ENCODE measurements at places on chromosomes 6 and 20.

- DNase-seq = no peak
These were observed 129.5 kb upstream of the CNR1 start for GRCh38 chr6:88295663-88296062.

DNA sequence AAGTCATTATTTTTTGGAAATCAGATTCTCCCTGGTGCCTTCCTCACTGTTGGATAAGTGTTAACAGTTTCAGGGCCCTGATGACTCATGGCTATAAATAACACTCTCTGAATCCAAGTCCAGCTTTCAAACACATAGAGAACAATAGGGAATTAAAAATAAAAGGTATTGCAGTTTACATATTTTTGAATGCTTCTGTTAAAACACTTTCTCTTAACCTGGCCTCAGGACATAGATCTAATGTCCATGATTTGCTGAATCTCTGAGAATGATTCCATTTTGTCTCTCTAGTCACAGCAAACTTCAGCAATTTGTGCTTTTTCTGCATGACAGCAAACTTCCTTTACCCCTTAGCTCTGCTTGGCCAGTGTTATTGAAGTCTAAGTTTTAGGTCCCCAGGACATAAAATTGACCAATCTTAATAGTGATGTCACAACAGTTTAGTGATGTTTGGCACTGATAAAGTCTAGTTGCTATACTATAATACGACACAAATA lies 1192.4 kb upstream of the CITED2 start:
- DNase-seq = no peak

DNA sequence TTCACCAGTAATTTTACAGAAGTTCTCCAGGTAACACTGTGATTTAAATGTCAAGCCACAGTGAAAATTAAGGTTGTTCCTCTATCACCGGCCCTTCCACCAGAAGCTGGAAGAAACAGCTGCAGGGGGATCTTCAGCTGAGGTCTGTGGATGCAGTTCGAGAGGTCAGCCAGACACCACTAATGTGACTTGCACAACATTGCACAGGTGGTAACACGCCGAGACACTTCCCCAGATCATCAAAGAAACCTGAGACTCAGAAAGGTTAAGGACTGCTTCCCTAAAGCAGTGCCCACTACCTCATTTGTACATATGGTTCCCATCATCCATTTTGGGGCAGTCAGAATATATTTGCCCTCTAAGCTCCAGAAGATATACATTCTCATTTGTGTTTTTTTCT lies 8.1 kb upstream of the SERPINB9 start:
- no peak for DNase-seq

GRCh38 chr6:34142061-34142998 lies 3.6 kb downstream of the GRM4 start:
- DNase-seq = no peak

GRCh38 chr20:41657655-41658054 lies 39.5 kb upstream of the CHD6 start:
- no peak for DNase-seq

DNA sequence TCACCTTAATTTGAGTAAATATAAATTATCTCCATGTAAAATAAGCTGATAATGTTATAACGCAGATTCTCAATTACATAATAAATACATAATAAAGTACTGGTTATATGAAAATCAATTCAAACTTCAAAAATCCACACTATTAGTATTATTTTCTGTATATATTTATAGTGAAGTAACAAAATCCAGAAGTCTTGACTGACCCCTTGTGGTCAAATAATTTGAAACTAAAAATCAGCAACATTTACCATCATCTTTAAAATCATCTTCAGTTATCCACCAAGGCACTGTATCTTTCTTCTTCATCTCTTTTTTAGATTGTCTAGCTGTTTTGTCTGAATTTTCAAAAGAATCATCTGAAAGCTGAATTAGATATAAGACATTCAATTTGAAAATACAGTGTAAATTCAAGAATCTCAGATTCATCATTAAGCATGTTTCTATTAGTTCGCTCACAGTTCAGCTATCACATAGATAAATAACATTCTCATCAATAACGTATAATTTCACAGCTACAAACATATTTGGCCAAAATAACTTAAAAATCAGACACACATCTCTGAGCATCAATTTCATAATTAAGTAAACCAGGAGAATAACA lies 6.5 kb downstream of the CEP162 start:
- no peak for DNase-seq

GRCh38 chr20:20448881-20449280 lies 81.0 kb downstream of the INSM1 start:
- peak; percentile 48 for DNase-seq

- DNase-seq = no peak
These were observed 48.1 kb upstream of the MC3R start for GRCh38 chr20:56200456-56200855.

DNA sequence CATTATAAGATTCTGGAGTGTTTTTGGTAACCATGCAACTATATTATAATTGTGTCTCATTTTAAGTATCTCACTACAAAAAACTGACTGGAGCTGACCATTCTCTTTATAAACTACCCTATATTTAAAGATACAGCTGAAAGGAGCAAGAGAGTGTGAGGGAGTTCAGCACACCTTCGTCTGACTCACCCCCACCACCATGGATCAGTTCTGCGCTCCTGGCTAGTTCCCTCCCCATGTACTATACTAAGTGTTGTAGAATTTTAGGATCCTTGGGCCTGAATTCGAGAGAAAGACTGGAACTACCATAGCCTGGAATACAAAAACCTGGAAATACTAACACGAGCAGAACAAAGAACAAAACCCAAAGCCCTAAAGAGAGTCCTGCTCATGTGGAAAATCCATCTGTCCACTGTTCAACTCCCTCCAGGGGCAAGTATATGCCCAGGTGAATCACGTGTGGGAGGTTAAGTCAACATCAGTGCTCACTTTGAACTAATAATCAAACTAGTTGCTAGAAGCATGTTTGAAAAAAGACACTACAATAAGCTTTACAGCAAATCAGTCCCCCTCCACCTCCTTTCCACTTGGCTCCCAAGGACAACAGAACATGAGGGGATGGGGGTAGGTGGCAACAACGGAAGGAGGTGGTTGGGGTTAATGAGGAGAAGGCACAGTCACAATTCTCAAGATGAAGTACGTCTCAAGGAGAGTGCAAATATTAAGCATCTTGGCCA lies 46.8 kb downstream of the ELOVL5 start:
- DNase-seq = peak; percentile 56

DNA sequence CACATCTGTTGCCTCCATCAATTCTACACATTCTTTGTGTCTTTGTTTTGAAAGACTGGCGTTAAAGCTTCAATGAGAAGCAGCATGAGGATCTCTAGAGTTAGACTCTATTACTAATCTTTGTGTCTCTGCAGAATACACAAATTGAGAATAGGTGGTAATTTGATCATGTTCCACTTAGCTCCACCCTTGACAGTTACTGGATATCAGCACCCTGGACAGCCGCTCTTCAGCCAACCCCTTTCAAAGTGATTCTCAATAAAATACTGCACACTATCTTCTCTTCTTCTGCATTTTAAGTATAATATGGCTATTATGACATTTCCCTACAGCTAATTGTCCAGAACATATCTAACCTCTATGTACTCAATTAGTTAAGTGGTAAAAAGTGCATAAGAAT lies 54.3 kb upstream of the CNR1 start:
- DNase-seq = no peak

GRCh38 chr20:50491168-50491567 lies 19.0 kb upstream of the PTPN1 start:
- no peak for DNase-seq

DNA sequence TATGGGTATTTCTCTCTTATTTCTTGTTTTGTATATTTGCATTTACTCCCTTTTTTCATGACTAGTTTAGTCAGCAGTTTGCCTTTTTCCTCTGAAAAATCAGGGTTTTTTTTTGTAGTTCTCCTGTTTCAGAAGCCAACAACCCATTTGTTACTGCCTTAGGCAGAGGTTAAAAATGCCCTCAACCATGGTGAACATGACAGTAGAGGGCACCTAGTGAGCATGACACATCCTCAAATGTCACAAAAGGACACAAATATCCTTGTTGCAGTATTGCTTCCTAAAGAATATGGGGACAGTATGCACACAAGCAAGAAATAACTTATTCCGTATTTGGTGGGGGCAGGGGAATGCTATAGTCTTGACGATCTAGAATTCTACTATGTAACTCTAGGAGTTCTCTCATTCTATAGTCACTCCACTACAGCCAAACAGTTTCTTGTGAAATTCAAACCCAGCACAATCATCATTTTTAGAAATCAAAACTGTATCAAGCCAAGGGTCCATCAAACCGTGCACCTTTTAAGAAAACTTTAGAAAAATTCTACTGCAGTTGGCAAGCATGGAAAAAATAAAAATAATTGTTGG lies 47.0 kb downstream of the GOPC start:
- DNase-seq = no peak

- no peak for DNase-seq
These were observed 200.1 kb upstream of the HEY2 start for GRCh38 chr6:125549202-125549884.

- DNase-seq = no peak
These were observed 29.7 kb upstream of the INSM1 start for GRCh38 chr20:20338133-20338730.

- peak; percentile 63 for DNase-seq
These were observed 75.4 kb downstream of the FILIP1 start for GRCh38 chr6:75418233-75418632.

DNA sequence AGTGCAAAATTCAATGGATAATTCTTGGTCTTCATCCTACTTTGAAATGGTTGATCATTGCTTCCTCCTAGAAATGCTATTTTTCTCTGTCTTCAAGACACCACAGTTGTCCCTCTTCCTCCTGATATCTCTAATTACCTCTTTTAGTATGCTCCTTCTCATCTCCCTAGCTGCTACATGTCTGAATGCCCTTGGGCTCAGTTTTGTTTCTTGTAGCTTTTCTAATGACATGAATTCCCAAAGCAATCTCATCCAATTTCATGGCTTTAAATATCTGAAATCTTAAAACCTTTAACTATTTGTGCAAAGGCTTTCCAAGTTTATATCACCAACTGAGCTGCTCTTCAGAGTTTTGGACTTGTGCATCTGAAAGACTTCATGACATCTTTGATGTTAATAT lies 120.2 kb upstream of the RGS17 start:
- DNase-seq = no peak

DNA sequence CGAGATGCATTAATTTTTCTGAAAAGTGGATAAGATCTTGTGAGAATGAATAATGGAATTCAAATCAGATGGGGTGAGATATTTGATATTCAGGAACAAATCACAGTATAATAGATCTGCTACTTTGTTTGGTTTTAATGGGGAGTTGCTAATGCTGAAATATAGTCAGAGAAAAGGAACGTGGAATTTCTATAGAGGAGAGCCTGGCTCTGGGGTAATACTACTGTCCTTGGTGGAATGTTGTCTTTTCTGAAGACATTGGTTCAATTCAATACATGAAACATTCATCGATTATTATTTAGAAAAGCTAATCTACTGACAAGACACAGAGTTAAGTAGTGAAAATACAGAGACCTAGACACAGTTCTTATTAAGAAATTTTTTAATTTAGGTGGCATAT lies 108.6 kb downstream of the ESR1 start:
- no peak for DNase-seq

GRCh38 chr6:33207552-33208090 lies 679 bp upstream of the RING1 start:
- DNase-seq = no peak

DNA sequence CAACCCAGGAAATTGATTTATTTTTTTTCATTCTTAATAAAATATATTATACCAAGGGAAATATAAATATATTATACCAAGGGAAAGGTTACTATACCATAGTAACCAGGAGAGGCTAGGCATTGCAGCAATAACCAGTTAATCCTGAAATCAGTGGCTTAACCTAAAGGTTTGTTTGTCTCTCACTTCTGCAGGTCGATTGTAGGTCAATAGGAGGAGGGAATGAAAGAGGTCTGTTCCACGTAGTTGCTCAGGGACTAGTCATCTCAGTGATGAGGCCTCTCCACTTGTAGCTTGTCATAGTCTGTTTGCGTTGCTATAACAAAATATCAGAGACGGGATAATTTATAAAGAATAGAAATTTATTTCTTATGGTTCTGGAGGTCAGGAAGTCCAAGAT lies 168.0 kb downstream of the GJA1 start:
- DNase-seq = no peak

- DNase-seq = no peak
These were observed 22.3 kb downstream of the PPP1R16B start for GRCh38 chr20:38827770-38828281.

GRCh38 chr6:107330168-107330567 lies 129.2 kb downstream of the PDSS2 start:
- DNase-seq = no peak

GRCh38 chr20:46416421-46416820 lies 10.0 kb upstream of the ELMO2 start:
- DNase-seq = no peak

DNA sequence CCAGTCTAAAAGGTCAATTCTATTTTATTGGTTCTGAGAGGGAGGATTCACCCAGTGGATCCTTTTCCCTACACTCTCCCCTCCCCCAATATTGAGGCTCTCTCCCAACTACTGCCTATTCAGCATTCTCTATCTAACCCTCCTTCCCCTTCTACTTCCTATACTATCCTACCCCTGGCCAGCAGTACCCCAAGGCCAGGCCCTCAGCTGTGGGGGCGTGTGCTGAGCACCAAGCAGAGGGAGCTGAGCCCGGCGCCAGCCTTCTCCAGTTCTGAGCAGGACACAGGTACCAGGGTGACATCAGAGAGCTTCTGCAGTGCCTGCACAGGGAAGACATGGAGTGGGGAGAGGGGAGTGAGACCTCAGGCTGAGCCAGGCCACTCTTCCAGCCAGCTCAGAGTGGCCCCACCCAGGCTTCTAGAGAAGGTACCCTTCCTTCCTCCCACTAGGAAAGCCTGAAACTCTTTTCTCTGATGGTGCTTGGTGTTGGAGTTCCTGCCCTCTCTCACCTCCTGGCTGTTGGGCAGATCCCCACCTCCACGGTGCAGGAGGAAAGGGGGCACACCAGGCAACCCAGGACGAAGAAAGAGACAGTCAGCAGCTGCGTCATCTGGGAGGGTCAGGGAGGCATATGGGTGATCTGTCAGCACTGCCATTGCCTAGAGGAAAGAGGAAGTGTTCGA lies 1.9 kb downstream of the DDAH2 start:
- DNase-seq = no peak

DNA sequence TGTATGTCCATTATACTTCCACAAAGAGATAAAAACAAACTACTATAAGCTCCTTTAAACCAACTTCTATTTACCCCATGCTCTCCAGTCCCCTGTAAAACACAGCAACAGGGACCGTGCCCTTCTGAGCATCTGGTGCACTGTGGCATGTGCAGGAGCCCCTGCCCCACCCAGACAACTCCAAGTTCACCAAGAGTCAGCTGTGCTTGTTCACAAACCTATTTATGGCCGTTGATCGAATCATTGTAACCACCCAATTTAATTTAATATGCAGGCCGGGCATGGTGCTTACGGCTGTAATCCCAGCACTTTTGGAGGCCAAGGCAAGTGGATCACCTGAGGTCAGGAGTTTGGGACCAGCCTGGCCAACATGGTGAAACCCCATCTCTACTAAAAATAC lies 13.7 kb upstream of the BLCAP start:
- DNase-seq = no peak

GRCh38 chr6:88843040-88843439 lies 120.4 kb downstream of the RNGTT start:
- DNase-seq = no peak

- no peak for DNase-seq
These were observed 9.0 kb upstream of the RIPPLY2 start for GRCh38 chr6:83844170-83844569.

GRCh38 chr6:4848382-4849068 lies 72.3 kb downstream of the CDYL start:
- no peak for DNase-seq

GRCh38 chr6:1906609-1907008 lies 296.9 kb downstream of the FOXC1 start:
- no peak for DNase-seq

All from NCI-H774 (cell line).